ENCODE measurements at places on chromosomes 6 and 20.

- DNase-seq, result no peak
Observed at GRCh38 chr6:2433711-2434110, 188.3 kb upstream of the GMDS start.

DNA sequence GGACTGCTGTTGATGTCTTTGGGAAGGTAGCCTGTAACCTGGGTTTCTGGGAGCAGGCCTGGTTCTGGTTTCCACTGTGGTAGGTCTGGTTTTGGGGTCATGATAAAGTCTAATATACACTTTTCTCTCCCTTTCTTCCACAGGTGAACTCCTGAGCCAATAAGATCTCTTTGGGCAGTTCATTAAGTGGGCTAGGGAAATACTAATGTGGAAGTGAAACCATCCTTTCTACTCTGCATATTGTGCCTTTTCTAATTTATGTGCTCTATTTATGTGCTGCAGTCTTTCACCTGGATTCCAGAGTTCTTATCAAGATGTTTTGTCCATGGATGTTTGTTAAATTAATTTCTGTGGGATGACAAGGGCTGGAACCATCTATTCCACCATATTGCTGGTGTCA lies 165.7 kb upstream of the PTPRK start:
- DNase-seq, result no peak

- DNase-seq, result no peak
Observed at GRCh38 chr20:4069751-4070150, 54.4 kb upstream of the RNF24 start.

DNA sequence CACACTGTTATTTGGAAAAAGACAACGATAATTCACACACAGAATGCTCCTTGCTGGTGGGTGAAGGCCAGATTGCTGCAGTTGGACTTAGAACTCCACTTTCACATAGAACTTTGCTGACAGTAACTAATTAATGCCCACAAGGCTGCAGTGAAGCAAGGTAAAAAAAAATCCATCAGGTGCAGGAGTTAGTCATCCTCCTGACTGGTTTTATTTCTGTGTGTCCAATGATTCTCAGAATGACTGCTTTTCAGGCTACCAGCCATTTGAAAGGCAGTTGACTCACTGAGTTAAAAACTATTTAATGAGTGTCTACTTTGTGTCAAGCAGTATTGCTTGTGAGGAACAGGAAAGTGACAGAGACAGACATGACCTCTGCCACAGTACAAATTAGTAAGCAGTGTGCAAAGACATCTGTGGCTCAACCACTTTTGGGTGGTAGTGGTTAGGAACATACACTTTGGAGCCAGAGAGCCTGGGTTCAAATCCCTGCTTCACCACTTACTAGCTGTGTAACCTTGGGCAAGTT lies 41.9 kb downstream of the ELOVL5 start:
- no peak for DNase-seq

GRCh38 chr6:133637436-133637835 lies 251.5 kb upstream of the TCF21 start:
- DNase-seq, result no peak

DNA sequence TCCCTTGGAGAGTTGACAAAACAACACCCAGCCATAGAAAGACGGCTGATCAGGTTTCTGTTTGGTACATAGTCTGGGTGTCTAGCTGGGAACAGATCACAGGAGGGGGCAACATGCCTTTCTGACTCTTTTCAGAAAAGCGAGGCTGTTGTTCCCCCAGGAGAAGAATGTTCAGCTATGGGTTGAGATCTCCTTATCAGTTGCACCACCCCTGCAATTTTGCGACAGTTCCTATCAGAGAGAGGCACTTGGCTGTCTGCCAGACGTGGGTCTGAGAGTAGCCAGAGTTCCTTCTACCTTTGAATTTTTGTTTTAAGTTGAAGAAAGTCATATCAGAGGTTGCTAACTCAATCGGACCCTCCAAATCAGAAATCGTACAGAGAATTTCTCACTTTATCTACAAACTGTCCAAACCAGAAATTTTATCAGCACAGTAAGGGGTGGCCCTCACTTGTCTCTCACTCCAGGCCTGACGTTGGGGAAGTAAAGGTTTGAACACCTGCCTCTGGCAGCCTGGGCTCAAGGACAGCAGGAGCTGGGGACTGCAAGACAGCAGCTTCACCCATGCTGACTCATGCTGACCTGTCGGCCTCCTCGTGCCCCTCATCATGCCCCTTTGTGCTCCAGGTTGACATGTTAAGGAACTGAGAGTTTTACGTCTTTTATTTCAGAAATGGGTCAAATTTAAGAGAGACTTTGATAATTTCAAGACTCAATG lies 42.3 kb downstream of the TMC2 start:
- DNase-seq, result peak; percentile 22

- DNase-seq, result no peak
Observed at GRCh38 chr20:48198929-48199451, 413.7 kb upstream of the SULF2 start.

GRCh38 chr20:50277460-50278376 lies 87.1 kb downstream of the CEBPB start:
- no peak for DNase-seq

GRCh38 chr6:5471637-5472398 lies 210.5 kb downstream of the FARS2 start:
- DNase-seq, result no peak

GRCh38 chr6:5153186-5153585 lies 68.0 kb downstream of the PPP1R3G start:
- DNase-seq, result no peak

- no peak for DNase-seq
Observed at GRCh38 chr6:154458565-154459470, 51.7 kb downstream of the CNKSR3 start.

DNA sequence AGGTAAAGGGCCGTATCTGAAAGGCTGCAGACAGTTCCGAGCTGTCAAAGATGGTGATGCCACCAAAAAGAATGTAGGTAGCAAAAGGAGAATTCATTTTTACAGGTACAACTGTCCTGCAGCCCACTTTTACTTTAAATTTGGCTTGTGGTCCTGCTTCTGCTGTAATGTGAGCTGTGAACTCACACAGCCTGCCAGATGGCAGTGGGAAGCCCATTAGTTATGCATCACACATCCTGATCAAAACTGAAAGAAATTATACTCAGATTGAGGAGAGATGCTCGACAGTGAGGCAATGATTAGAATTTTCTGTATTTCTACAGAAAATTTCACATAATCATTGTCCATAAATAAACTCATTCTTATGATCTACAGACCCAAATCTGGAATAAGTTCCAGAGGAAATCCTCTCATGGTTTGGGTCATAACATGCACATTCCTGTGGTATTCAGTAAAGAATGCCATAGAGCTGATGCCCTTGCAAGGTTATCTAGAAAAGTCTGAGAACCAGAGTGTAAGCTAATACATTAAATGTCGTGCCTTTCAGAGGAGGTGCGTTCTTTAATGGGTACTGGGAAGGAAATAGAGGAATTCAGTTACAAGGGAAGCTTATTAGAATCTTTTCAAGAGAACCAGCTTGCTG lies 23.9 kb upstream of the E2F3 start:
- DNase-seq, result no peak

- no peak for DNase-seq
Observed at GRCh38 chr6:16681260-16681873, 79.9 kb downstream of the ATXN1 start.

DNA sequence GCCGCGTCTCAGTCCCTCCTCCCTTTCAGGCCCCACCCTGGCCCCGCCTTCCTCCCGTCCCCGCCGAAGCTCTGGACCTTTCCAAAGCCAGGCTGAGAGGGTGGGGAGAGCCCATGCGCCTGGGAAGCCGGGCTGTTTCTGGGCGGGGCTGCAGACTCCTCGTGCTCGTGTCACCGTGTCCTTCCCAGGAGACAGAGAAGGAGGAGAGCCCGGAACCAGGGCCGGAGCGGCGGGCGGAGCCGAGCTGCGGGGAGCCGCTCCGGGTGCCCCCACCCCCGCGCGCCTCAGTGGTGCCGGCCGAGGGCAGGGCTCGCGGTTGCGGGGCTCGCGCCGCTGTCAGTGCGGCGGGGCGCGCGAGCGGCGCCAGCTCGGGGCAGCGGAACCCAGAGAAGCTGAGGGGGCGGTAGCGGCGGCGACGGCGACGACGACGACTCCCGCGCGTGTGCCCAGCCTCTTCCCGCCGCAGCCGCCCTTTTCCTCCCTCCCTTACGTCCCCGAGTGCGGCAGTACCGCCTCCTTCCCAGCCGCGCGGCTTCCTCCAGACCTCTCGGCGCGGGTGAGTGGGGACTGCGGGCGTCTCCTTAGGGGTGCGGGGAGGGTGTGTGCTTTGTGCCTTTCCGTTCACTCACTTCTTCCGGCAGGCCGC lies at the start of gene RALY:
Gene RALY (plus strand): TSS at position 336 of the 646 bp plus-strand sequence. CDS start 78,164 bp downstream, outside the sequence.
- no peak for DNase-seq

GRCh38 chr6:76264468-76264867 lies 192.0 kb upstream of the IMPG1 start:
- no peak for DNase-seq

- no peak for DNase-seq
Observed at GRCh38 chr20:48215536-48215935, 430.3 kb upstream of the SULF2 start.

GRCh38 chr6:36301781-36302180 lies 31.9 kb downstream of the PNPLA1 start:
- DNase-seq, result peak; percentile 48

DNA sequence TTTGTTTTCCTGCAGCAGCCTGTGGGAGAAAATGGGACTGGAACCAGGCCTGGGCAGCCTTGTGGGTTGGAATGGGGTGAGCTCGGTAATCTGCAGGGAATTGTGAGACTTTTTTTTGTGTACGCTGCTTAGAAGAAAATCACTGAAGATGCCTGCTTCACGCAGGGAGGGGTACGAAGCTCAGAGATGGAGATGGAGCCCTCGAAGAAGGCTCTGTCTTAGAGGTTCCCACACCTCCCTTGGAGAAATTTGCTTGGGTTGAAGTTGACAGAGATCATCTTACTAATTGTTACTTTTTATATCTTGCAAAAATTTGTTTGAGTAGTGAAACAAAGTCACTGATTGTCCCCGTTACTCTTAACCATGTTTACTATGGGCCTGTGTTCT lies 894 bp downstream of the PYGB start:
- no peak for DNase-seq

DNA sequence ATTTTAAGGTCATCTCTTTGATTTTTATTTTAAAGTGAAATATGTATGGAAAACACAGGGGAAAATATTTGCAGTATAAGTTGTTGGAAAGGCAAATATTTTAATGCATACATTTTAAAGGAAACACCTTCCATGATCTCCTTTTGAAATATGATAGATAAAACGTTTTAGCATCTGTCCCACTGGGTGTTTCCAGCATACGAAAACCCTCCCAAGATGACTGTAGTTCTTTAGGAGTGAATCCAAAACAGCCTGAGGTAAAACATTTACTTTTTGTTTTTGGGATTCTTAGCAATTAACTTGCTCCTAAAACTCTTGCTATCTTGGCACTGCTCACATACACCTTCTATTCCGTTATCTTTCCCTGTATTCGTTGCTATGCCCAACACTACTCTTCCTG lies 210.0 kb downstream of the EPHA7 start:
- no peak for DNase-seq

DNA sequence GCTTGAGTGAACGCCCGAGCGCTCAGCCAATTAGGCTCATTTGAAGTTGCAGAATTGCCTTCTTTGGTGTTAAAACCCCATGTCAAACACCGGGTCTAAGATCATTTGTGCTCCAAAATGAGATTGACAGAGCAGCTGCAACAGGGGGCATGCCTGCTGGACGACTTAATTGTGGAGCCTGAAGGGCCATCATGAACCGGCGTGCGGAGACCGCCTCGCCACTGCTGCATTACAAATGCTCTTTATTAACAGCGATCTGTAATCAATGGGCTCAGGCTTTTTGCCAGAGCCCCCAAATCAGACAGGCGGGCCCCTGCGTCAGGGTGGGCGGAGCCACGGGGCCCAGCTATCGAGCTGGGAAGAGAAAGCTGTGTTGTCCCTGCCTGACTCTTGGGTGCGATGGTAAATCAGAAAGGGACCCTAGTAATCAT lies 183.2 kb downstream of the SIM1 start:
- DNase-seq, result no peak

DNA sequence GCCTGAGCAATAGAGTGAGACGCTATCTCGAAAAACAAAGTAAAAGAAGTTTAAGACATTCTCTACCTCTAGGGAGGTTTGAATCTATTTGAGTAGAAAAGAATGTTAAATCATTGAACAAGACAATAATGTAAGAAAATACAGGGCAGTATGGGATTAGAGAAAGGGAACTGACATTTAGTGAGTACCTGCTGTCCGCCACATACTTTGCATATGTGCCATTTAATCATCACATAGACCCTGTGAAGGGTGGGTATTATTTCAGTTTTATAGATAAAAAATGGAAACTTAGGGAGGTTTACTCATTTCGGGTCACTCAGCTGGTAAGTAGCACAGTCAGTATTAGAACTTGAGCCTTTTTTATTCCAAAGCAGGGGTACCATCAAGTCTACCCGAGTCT lies 31.4 kb downstream of the STK4 start:
- DNase-seq, result no peak

GRCh38 chr6:80457439-80457933 lies 351.0 kb downstream of the BCKDHB start:
- peak; percentile 40 for DNase-seq

- no peak for DNase-seq
Observed at GRCh38 chr6:73969971-73970970, 274.3 kb downstream of the CD109 start.

DNA sequence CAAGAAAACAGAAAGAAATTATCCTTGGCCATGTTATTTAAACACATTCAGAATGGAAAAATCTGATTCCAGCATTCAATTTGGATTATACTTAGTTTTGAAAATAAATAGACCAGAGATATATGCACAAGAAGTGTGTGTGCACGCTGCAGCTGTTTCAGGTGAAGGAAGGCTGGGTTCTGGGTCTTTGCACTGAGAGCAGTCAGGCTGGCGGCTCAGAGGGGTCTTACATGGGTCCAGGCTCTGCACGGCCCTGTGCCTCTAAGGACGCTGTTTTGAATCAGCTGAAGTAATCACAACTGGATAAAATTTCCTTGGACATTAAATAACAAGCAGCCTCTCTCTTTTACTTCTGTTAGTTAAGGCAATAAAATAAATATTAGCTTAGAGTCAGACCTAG lies 31.8 kb downstream of the GCLC start:
- DNase-seq, result no peak

All from testis (tissue), 5 donors.